ENCODE measurements at places on chromosomes 11 and 22.
A peak's percentile ranks its signal among the peaks of the same experiment; 100 is the strongest.

GRCh38 chr11:24249921-24250320 is 246.9 kb upstream of the LUZP2 start:
- DNase-seq, result no peak

- DNase-seq, result no peak
Measured at GRCh38 chr22:17853073-17853472, 78.8 kb upstream of the BID start.

DNA sequence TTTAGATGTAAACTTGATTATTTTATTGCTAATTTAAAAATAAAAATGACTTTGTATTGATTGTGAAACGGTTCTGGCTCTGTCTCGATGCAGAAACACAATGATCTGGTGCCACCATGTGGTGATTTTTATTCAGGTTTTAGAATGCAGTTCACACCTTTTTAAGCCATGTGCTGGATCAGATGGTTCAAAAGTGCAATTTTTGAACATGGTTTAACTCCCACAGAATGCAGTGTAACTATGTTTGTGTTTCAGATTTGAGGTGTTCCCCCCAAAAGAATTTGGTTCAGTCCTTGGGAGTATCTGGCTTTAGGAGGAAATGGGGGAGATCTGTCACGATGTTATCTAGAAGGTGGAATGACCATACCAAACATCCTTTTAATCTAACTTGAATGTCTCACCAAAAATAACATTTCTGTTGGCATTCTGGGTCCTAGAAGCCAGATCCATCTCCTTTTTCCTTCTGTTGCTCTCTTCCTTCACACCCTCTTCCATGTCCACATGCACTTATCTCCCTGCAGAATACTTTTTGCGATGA is 7.9 kb downstream of the MRPL16 start:
- peak; percentile 77 for DNase-seq

DNA sequence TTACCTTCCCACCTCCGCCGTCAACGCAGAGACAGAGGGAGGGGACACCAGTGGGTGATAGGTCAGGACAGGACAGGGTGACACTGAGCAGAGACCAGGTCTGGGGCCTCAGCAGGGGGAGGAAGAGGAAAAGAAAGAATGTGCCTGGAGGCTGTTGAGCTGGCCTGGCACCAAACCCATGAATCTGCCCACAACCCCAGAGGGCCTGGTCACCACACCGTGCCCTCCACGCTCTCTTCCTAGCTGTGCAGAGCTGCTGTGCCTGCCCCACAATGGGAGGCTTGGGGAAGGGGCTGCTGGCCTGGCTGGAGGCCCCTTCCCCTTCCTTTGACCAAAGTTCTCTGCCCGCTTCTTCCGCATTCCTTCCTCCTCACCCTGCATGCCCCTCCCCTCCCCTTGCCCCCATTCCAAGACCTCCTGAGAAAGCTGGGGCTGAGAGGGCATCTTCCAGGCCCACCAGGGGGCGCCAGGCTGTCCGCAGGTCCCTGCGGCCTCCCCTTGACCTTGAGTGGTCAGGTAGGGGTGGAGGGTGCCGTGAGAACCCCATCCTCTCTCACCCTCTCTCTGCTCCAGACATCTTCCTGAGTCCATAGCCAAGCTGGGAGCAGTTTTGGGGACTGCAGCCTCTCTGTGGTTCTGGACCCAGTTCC is 11.0 kb upstream of the CACNA1I start:
- no peak for DNase-seq

- no peak for DNase-seq
Measured at GRCh38 chr11:130593064-130593463, 144.6 kb downstream of the ADAMTS15 start.

DNA sequence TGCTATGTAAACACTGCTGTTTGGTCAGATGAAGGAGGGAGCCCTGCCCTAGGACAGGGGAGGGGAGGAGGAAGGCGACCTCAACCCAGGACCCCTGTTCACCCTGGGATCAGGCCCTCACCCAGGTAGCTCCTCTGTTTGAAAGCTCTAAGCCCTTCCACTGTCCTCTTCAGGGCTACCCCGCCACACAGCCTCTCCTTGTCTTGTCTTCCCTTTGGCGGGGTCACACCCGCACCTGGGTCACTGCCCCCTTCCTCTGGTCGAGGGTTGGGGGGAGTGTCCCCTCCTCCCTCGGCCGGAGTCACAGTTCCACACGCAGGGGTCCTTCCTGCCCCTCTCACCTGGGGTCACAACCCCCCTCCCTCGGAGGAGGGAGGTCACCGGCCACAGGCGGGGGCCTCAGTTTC is 463 bp upstream of the PTPMT1 start:
- DNase-seq, result no peak

DNA sequence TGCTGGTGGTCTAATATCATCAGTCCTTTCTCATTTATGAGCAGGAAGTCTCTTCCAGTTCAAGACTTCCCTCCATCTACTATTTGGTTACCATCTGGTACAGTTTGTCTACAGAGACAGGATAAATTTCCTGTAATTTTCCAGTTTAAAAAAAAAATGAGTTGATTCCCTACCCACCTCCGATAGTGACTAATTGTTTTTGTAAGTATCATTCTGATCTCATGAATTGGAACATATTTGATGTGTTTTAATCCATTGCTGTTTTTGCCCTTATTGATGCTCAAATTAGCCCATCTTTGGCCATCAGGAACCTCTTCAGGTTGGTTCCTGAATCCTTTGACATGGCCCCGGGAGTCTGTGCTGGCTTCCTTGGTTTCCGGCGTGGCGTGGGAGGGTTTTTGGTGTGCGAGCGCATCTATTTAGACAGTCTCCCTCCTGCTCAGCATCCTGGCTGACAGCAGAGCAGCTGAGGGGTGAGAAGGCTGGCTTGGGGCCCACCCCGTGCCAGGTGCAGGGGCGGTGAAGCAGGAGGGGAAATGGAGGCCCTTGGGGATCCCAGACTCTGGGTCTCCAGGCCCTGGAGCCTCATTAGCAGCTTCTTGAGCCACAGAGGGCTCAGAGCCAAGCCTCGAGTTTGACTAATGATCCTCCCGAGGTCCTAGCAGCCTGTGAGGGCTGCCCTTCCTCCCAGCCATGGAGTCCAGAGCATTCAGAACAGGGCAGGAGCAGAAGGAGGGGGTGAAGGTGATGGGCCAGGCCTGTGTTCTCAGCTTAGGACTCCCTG is 6.8 kb downstream of the OMP start:
- no peak for DNase-seq

DNA sequence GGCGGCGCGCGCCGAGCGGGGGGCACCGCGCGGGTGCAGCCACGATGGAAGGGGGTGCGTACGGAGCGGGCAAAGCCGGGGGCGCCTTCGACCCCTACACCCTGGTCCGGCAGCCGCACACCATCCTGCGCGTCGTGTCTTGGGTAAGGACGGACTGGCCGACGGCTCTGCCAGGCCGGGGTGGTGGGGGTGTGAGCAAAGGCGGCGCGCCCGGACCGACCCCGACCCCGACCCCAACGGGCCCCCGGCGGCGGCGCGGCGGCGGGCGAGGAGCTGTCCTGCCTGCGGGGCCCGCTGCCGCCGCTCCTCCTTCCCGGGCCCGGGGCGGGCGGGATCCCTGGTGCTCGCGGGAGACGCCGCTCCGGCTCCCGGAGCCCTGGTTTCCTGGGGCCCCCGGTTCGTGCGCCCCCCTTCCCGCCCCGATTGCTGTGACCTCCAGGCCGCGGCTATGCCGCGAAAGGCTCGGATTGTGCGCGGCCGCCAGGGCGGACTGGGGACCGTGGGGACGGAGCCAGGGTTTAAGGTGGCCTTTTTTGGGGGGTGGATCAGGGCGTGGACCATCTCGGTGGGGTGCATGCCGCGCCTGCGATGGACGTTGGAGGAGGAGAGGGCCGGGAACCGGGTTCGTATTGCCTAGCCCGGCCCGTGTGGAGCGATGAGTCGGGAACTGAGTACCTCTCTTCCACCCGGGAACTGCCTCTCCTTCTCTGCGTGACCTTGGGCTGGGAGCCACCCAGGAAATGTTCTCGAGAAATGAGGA is at the start of gene SYNGR1:
Gene SYNGR1 (plus strand): TSS at position 25 of the 760 bp plus-strand sequence. CDS start 20 bp downstream, at position 45.
- no peak for DNase-seq

GRCh38 chr11:61054927-61055562 is 47.2 kb upstream of the CD5 start:
- no peak for DNase-seq

GRCh38 chr11:69372589-69373250 is 78.8 kb downstream of the MYEOV start:
- DNase-seq, result no peak

- DNase-seq, result peak; percentile 13
Measured at GRCh38 chr11:116840224-116840745, 2.9 kb upstream of the APOA1 start.

- DNase-seq, result no peak
Measured at GRCh38 chr11:101003468-101003867, 126.1 kb downstream of the PGR start.
